ENCODE measurements at places on chromosomes 1 and 21.

- no peak for DNase-seq
These were observed 114.6 kb downstream of the AKT3 start for GRCh38 chr1:243735457-243735856.

DNA sequence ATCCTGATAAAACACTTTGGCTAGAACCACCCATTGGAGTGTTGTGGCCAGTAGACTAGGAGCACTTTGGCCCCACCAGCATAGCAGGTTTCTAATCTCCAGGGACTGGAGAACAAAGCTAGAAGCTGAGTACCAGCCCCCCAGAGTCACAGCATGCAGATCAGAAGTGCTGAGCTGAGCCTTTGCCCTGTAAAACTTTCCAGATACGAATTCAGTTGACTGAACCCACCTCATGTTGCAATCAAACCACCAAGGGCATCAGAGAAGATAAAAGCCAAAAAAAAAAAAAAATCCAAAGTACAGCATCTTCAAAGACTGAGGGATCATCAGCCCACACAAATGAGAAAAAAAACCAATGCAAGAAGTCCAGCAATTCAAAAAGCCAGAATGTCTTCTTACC lies 8.7 kb upstream of the CD53 start:
- DNase-seq: no peak

- no peak for DNase-seq
These were observed 1695.3 kb downstream of the BRINP3 start for GRCh38 chr1:188782220-188782841.

- DNase-seq: no peak
These were observed 521.4 kb upstream of the CAMK1G start for GRCh38 chr1:209062081-209062620.

DNA sequence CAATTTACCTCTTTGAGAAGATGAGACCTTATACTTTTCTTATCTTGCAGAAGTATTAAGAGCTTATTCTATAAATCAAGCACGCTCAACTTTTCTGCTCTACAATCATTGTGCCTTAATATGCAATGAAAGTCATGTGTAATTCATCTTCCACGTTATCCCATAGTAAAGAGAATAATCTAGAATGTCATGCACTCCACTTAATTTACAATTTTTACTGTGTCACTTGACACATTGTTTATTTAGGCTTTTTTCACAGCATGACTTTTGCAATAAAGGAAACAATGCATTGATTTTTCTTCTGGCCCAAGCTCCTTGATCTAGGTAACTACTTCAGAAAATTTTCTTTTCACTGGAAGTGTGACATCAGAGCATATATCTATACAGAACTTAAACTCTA lies 290.9 kb downstream of the HHIPL2 start:
- no peak for DNase-seq

DNA sequence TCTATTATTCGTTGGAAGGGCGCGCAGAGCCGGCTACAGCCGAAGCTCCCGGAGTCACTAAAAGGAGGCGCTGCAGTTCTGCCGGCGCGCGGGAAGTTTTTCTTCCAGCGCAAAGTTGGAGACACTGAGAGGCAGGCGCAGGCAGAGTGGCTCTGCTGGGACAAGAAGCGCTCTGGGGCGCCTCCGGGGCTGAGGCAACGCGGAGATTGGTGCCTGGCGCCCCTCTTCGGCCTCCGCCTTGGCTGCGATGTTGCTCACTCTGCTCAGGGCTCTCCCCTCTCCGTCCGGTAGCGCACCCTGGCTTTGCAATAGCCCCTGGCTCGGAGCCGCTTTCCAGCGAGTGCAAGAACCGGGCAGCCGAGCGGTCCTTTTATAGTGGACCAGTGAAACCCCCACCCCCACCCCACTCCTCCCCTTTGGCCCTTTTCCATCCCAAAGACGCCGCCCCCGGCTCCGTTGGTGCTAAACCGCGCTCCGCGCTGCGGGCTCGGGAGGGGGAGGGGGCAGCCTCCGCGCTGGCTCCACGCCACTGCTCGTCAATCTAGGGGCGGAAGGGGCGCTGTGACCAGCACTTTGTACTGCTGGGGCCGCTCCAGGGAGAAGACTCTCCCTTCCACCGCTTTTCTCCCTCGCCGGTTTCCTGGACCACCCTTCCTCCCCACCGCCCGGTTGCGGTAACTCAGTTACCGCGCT lies at the start of gene ADAMTS1:
Gene ADAMTS1 (minus strand): TSS at position 344 of the 693 bp plus-strand sequence. CDS start 455 bp downstream, outside the sequence.
- DNase-seq: peak; percentile 47

- no peak for DNase-seq
These were observed 285.6 kb upstream of the FMN2 start for GRCh38 chr1:239805851-239806772.

DNA sequence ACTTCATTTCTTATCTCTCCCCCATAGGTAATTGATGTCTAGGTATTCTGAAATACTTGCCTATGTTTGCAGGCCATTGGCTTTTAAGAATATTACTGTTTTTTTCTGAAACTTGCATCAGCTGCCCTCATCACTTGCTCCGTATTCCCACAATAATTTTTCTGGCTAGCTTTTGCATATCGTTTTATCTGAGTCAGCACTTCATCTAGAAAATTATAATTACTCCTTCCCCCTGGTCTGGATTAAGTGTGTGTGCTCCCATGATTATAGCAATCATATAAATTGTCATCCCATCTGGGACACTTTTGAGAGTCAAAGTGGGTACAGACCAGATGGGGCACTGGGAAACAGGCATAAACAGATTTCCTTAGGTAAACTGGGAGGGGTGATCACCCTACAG lies 583.2 kb upstream of the B3GALT2 start:
- DNase-seq: no peak

- DNase-seq: no peak
These were observed at the start of gene ASTN1 for GRCh38 chr1:177164380-177165068. TSS of gene ASTN1 (minus strand) at chr1:177164712. CDS start at chr1:177164676, 36 bp downstream.

Measured in activated T-cell treated with anti-CD3 and anti-CD28 coated beads, Interleukin-2, amount 50 U/mL, for 24 hours (primary cell).